ENCODE measurements at places on chromosomes 11 and 22.
A peak's percentile ranks its signal among the peaks of the same experiment; 100 is the strongest.

DNA sequence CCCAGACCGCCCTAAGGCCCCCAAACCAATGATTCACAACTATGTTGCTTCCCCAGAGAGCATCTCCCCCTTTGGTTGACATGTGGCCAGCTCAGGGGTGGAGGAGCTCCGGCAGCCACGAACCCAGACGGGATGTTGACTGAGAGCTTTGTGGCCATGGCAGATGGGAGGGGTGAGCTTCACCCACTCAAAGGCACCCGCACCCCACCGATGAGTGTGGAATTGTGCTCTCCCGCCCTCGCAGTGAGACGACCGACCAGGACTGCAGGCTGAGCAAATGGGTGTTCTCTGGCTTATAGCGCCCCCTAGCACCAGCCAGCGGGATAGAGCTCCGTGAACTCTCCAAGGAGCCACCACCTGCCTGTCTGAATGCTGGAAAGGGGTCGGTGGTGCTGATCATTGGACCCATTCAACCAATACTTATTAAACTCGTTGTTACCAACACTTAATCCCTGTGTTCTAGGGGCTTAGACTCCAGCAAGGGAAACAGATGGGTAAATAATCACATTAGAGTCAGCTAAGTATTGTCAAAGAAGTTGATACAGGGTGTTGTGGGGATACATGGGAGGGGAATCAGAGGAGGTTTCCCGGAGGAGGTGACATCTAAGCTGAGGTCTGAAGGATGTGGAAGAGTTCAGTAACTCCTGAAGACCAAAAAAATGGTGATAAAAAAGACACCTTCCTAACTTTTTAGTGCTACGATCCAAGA, 4.5 kb upstream of the TIMP3 start:
- peak; percentile 99 for DNase-seq

- DNase-seq = peak; percentile 46
These were observed 1.1 kb upstream of the GCAT start for GRCh38 chr22:37806409-37807333.

DNA sequence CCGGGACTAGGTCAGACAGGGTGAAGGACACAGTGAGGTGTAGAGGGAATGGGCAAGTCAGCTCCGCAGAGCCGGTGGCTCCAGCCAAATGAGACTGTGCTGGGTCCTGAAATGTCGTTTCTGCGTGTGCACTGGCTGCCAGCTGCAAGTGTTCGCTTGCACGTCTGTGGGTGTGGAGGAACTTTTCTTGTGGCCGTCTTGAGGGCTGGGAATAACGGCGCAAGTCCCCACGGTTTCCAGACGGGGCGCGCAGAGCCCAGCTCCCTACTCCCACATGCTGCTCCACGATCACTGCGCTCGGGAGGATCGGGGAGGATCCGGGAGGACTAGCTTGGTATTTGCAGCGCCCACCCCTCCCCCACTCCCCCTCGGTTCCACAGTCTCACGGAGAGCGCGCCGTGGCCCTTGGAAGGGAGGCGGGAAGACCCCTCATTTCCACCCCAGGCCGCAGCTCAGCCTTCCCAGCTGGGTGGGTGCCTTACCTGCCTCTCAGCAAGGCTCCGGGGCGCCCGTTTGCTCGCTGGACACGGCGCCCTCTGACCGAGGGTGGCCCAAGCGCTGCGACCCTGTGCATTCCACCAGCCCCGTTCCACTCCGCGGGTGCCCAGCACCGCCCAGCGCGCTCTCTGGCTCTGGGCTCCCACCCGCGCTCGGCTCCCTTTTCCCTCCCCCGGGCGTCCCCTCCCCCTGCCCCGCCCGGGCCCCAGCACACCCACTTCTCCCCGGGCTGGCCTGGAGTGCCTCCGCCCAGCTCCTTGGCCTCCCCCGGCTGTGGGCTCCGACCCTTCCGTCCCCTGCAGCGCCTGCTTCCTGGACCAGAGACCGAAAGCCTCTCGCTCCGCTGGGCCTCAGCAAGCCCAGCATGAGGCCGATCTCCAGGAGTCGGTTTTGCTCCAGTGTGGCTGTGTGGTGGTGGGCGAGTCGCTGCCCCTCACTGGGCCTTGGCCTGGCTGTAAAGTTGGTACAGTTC, at the start of gene KCNE3:
KCNE3 (minus strand) TSS at position 634 of the 970 bp plus-strand sequence. CDS start 9,986 bp downstream, outside the sequence.
- DNase-seq = peak; percentile 60

GRCh38 chr11:14894657-14895598, 2.9 kb upstream of the CYP2R1 start:
- DNase-seq = no peak

DNA sequence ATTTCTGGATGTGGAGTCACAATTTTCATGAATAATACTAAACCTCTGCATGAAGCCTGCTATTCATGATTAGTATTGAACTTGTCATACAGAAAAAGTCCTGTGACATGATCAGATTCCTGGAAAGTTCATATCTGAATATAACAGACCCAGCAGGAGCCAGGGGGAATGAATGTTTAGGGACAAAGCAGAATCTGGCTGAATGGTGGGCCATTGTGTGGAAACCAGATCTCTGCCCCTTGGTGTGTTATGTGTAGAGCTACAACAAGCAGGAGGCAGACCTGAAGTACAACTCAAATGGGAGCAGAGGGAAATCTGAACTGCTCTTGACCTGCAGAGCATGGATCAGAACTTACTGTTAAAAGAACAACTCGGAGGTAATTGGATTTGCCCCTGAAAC, 30.3 kb downstream of the KREMEN1 start:
- DNase-seq = no peak

DNA sequence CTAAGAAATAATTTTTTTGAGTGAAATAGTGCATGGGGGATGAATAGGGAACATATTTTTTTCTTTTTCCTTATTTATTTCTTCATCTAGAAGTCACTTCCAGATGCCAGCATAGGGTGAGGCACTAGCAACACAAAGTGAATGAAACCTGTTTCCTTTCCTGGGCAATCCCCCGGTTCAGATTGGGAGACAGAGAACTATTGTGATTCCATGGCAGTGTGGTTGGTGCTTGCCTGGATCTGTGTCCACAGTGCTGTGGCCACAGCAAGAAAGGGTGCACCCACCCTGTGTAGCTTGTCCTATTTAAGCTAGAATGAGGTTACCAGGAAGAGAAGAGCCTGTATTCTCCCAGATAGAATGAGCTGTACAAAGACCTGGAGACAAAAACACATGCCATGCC, 57.6 kb downstream of the SLC5A1 start:
- DNase-seq = no peak

- no peak for DNase-seq
These were observed 3.9 kb downstream of the ABTB2 start for GRCh38 chr11:34353881-34354280.

DNA sequence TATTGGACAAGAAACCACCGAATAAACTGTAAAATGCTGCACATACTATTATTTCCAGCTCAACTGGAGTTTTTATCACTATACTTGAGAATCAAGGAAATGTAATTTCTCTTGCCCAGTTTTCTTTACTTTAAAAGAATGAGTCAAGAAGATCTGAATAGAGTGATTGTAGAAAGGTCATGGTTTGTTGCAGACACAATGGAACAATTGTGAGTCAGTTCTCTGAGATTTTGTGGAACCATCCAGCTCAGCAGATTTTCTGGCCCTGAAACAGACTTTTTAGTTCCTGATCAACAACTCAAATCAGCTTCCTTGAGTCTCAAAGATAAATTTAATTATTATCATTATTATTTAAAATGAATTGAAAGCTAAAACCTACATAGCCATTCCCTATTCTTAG, 1.3 kb downstream of the TCN1 start:
- peak; percentile 36 for DNase-seq

GRCh38 chr22:44883011-44883421, 126.8 kb downstream of the PHF21B start:
- no peak for DNase-seq

DNA sequence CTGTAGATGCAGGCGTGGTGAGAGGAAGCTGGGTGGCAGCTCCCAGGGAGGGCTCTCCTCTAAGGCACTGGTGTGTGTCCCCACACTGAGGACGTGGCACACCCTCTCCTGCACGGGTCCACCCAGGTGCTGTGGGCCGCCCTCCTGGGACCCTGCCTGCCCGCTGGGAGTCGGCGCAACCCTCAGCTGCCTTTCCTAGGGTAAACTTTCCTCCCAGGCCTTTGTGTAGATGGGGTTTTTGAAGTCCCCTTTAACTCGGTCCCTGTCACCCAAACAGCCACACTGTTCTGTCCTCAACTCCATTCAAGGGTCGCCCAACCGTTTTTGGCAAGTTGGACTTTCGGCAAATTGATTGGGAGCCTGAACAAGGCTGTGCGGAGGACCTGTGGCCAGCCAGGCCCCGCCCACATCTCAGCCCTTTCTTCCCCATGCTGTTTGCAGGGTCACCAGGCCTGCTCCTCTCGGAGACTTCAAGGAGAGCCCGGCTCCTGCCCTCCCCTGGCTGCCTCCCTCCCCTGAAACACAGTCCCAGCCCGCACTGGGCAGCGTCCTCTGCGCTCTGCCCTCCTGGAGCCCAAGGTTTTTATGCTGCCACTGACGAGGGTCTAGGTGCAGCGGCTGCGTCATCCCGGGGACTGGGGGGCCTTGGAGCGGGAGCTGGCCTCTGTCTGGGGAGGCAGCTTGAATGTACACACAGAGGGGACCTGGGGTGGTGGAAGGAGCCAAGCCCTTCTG, 1126.2 kb downstream of the BRD1 start:
- no peak for DNase-seq

- DNase-seq = no peak
These were observed 33.0 kb upstream of the TEAD1 start for GRCh38 chr11:12640926-12641849.

DNA sequence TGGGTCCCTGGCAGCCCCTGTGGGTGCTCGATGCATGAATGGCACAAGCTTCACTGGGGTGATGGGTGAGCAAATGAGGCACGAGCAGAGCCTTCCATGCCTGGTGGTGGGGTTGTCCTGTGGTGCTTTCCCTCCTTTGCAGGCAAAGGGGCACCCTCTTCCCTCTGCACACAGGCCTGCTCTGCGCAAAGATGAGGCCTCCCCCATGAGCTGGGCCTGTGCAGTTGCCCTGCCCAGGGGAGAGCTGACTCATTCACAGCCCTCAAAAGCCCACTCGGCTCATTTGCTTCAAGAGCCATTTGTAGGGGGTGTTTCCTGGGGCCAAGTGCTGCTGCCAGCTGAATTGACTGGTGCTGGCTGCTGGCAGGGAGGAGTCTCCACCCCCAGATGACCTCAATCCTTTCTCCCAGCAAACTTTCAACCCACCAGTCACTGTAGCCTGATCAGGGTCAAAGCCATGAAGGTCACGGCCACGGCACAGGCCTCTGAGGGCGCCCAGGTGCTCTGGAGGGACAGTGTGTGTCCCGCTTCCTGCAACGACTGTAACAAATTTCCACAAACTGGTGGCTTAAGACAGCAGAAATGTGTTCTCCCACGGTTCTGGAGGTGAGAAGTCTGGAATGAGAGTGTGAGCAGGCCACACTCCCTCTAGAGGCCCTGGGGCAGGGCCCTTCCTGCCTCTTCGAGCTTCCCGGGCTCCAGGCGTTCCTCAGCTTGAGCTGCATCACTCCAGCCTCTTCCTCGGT, 48.8 kb upstream of the ANO1 start:
- DNase-seq = no peak

DNA sequence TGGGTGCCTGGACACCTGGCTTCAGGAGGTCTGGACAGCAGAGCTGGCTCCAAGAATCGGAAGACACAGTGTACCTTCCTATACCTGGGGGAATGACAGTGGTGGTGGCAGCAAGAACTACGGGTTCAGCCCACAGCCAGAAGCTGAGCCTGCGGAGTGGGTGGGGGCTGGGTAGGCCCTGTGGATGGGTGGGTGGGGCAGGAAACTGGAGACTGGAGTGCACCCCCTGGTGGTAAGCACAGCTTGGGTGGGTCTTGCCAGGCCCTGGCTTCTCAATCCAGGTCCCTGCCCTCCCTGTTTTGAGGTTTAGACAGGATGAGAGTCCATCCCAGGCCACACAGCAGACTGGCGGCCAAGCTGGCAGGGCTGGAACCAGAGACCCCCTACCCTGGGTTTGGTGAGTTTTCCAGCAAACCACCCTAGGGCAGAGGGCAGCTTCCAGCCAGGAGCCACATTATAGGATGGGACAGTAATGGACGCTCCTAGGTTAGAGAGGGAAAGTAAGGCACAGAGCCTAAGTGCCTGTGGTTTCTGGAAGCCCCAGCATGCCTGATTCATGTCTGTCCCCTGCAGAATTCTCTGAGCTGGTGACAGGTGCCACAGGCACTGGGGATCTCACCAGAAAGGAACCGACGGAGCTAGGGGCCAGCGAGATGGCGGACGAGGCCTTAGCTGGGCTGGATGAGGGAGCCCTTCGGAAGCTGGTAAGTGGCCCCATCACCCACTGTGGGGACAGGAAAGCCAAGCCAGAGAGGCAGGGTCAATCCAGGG, 1.7 kb downstream of the SMTN start:
- peak; percentile 47 for DNase-seq

GRCh38 chr22:39478441-39478850, 21.6 kb downstream of the MGAT3 start:
- no peak for DNase-seq

DNA sequence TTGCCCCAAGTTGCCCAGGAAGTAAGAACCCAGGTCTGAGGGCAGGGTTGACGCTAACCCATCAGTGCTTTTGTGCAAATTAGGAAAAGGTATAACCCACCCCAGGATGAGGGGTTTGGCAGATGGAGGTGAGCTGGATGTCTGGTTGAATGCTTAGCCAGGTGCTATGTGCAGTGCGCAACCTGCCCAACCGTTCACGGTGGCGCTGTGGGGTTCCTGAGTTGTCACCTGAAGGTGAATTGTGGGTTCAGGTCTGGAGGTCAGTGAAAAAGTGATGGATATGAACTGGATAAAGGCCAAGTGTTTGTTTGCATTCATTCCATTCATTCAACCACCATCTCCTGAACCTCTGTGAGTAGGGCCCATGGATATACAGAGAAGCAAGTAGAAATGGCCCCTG, 14.3 kb upstream of the LGALS2 start:
- DNase-seq = no peak

DNA sequence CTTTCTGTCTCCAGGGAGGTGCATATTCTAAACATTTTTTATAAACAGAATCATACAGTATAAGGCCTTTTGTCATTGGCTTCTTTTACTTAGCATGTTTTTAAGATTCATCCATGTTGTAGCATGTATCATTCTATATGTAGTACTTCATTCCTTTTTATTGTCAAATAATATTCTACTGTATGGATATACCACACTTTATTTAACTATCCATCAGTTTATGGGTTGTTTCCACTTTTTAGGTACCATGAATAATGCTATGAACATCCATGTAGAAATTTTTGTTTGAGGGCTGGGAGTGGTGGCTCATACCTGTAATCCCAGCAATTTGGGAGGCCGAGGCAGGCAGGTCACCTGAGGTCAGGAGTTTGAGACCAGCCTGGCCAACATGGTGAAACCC, 73.1 kb downstream of the PHF21A start:
- DNase-seq = no peak

- peak; percentile 63 for DNase-seq
These were observed 135.7 kb downstream of the TMEM135 start for GRCh38 chr11:87173185-87174039.

DNA sequence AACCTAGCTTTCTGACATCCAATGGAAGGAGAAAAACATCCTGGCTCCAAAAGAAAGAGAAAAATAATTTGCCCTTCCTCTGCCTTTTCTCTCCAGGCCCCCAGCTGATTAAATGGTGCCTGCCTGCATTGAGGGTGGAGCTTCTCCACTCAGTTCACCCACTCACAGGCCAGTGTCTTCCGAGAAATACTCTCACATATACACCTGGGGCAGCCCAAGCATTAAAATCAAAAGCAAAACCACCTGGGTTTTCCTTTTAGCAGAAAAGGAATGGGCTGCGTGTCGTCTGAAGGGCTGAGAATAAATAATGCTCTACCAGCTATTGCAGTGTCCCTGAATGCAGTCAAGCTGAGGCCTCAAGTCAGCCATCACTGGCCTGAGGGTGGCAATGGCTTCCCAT, 1143.8 kb upstream of the TENM4 start:
- DNase-seq = no peak

GRCh38 chr22:19962246-19962908, 20.8 kb upstream of the TXNRD2 start:
- peak; percentile 45 for DNase-seq

Measured in RPMI7951 (cell line).